ENCODE measurements at places on chromosomes 4 and X.

GRCh38 chrX:110172215-110172614, 145.7 kb downstream of the AMMECR1 start:
- DNase-seq, result no peak

- no peak for DNase-seq
Observed at GRCh38 chr4:24003496-24003895, 113.6 kb upstream of the PPARGC1A start.

DNA sequence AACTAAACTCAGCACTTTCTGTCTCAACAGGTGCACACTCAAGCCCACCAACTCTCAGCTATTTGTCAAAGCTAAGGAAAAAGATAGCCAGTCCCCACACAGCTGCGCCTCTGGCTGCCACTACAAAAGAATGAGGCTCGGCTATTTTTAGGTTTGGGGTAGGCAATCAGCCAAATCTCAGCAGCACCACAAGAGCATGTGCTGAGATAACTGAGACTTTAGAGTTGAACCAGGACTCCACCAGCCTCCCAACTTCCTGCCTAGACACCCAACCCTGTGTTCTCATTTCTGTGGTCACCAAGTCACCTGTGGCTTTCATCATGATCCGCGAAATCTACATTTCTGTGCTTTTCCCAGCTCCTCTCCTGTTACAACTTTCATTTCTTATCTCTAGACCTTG, 28.0 kb downstream of the DMD start:
- DNase-seq, result no peak

GRCh38 chr4:71009890-71010588, 16.6 kb downstream of the DCK start:
- DNase-seq, result no peak

- no peak for DNase-seq
Observed at GRCh38 chrX:3763111-3763510, 49.7 kb upstream of the PRKX start.

- no peak for DNase-seq
Observed at GRCh38 chrX:130295519-130296296, 27.0 kb upstream of the ZNF280C start.

DNA sequence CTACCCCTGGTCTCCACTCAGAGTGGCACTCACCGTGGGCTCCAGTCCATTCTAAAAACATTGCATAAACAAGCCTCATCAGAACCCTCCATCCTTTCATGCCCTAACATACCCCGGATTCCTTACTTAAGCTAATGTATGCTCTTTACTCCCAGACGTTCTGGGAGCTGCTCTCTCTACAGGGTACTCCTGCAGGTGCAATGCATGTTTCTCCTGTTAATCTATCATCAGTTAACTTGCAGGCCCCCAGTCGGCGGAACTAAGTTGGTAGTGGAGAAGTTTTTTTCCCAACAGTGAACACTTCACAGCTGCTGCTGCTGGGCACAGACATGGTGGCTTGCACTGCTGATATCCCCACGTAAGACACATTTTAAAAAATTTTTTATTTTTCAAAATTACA, 161.6 kb upstream of the FAT1 start:
- no peak for DNase-seq

DNA sequence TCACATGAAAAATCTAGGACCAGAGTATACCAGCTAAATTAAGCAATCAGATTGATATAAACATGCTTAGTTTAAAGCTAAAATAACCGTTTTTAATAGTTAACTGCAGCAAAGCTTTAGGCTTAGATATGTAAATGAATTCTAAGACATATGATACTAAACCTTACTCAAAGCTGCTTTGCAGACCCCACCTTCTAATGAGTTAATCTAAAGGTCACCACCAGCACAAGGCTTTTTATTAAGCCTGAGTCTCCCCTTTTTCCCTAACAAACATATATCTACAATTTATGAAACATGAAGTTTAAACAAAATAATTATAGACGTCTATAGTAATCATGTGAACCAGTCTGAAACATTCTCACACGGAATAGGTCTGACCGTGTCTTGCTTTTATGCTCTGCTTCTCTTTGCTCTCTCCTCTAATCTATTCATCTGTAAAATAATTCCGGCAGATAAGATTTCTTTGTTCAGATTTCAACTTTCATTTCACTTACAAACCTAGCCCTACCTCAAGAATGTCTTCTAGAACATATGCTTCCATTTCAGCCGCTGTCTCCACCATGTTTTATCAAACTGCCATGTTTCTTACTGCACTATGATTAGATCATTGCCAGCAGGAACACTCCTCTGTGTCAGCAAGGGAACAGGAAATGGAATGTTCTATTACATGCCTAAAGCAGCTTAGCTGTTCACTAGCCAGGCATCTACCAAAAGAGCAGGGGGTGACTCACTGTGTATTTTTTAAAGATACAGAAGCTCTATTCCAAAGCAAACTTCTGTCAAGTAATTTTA, 35.9 kb downstream of the ANKRD17 start:
- DNase-seq, result peak; percentile 30

- DNase-seq, result peak; percentile 22
Observed at GRCh38 chr4:118265312-118266144, 87.3 kb downstream of the PRSS12 start.

DNA sequence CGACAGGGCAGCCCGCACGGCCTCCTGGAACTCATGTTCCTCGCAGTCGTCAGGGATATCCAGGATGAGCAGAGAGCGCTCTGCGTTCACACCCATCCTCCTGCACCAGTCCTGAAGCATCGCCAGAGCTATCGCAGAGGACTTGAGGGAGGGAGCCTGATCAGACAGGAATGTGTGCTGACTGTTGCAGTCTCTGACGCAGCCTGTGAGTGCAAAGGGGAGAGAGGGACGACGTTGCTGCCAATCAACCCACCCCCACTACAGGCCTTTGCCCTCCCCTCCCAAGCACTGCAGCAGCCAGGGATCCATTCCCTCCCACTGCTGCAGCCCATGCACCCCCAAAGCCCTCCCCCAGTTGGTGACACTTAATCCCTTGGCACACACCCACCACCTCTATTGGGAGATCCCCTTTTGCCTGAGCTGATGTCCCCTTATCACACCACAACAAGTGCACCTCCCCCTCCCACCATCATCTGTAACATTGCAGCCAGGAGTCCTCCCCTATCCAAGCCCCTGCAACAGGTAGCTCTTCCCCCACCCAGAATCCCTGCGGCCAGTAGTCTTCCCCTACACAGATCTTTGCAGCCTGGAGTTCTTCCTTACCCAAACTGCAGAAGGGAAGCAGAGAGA, 897 bp downstream of the PNMA6F start:
- no peak for DNase-seq

DNA sequence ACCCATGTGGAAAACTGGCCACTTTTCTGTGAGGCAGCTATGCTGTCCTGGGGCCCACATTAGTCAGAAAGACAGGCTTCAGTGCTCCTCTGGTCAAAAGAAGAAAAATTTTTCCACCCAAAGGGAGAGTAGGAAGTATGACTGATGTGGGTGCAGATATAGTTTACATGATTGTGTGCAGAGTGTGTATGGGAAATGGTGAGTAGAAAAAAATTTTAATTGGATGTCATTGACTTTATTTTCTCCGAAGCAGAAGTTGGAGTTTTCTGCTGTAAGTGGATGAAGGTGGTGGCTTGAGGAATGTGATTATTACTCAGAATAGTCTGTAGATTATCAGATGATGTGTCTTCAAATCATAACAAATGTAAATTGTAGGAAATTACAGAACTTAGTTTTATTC, 241.5 kb upstream of the IGFBP7 start:
- DNase-seq, result no peak

GRCh38 chr4:148866666-148867065, 424.5 kb upstream of the NR3C2 start:
- no peak for DNase-seq

DNA sequence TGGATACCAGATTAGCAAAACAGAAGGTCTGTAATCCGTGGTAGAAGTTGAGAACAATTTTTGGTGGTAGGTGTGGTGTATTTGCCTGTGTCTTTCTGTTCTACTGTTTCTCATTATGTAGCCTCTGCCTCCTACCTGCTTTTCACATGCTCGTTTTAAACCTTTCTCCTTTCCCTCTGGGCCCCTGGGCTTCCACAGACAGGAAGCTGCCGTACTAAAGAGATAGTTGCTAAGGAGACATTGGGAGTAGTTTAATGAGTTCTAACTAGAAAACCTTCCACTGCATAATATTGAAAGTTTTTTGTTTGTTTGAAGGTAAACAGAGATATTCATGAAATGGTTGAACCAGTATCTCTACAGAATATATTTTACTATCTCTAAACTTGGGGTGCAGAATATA, 107.8 kb downstream of the STOX2 start:
- DNase-seq, result no peak

- no peak for DNase-seq
Observed at GRCh38 chrX:94256396-94256795, 582.4 kb downstream of the FAM133A start.
